NCI-H1694 (cell line): ENCODE measurements at places on chromosomes 11 and 22.

GRCh38 chr22:17964643-17965042, 59.7 kb downstream of the MICAL3 start:
- DNase-seq, result no peak

GRCh38 chr11:60954421-60954820, 2.4 kb upstream of the SLC15A3 start:
- no peak for DNase-seq

DNA sequence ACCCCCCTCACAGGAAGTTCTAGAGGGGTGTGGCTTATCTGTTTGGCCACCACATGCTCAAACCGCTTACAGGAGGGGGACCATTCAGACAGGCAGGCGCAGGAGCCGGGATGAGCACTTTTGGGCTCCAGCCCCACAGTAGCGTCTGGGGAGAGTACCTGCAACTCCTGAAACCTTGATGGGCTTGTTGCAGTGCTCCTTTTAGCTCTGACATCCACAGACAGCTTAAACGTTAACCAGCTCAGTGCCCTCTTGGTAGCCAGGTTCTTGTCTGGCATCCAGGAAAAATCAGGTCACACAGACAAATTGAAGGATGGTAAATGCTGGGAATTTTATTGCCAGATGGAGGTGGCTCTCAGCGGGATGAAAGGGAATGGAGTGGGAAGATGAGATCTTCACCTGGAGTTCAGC, 326.3 kb downstream of the ETS1 start:
- DNase-seq, result peak; percentile 20

DNA sequence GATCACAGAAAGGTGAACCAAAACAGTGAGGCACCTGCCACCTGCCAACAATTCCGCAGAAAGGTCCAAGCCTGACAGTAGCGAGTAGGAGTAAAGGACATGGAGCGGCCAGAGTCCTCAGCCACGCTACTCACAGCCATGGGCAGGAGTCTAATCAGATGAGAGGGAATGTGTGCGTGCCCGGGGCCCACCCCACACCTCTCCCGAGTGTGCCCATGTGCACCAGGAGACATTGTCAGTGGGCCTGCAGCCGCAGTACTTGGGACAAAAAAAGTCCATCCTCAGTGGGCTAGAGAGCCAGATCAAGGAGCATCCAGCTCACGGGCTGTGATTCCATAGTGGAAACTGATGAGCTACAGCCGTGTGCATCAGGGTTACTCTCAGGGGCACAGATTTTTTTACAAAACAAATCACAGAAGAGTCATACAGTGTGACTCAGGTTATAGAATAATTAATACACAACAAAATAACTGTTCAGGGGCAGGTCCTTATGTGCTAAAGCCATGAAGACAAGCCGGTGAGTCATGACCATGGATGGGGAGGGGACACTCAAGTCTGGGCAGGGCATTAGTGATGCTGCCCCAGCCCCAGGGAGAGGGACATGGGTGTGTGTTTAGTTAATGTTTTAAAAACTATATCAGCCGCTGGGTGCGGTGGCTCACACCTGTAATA, 12.0 kb downstream of the SART1 start:
- no peak for DNase-seq

GRCh38 chr22:33529424-33530113, 390.7 kb downstream of the LARGE1 start:
- DNase-seq, result no peak

GRCh38 chr11:117528097-117528721, 200.6 kb downstream of the CEP164 start:
- DNase-seq, result peak; percentile 53

GRCh38 chr11:114075891-114076441, 16.5 kb downstream of the ZBTB16 start:
- no peak for DNase-seq

DNA sequence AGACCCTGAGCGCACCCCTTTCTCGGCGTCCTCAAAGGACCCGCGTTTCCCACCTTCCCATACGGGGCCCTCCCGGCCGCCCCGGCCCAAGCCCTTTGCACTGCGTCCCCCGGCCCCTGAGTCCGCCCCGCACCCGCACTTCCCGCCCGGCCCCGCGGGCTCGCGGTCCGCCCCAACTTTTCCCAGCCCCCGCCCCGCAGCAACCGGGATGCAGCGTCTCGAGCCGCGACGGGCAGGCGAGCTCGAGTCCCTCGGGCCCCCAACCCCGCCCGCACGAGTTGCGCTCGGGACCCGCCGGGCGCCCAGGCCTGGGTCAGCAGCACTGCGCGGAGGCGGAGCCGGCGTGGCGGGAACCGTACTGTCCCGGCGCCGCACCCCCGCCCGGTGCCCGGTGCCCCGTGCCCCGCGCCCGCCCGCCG, 371 bp downstream of the SMCO4 start:
- DNase-seq, result no peak

DNA sequence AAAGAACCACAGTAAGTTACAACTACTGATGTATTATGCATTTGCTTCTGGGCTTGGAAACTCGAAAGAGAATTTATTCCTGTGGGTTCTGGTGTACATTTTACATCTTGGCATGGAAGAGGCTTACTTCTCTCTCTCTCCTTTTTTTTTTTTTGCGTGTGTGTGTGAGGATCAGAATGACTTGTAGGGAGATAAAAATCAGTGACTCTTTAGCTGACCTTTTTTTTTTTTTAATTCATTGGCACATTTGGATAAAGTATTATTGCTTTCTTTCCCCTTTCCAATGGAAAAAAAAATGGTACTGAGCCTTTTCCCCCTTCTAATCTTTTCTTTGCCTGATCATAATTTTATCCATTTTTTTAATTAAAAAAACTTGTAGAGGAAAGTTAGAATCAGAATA, 43.5 kb downstream of the EXT2 start:
- DNase-seq, result no peak

DNA sequence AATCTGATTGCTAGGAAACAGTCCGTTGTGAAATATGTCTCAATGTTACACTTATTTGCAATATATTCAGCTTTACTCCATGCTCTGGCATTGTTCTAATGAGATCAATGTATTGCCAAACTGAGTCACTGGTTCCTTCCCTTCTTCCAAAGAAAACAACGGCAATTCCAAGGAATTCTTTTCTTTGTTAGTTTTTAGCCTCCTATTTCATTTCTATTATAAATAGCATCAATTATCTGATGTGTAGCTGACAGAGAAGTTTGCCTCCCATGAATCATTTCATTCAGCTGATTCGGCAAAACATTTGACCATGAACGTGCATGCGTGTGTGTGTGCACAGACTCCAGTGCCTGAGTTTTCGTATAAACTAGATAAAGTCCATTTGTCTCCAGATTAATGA, 346.8 kb downstream of the ETS1 start:
- no peak for DNase-seq

DNA sequence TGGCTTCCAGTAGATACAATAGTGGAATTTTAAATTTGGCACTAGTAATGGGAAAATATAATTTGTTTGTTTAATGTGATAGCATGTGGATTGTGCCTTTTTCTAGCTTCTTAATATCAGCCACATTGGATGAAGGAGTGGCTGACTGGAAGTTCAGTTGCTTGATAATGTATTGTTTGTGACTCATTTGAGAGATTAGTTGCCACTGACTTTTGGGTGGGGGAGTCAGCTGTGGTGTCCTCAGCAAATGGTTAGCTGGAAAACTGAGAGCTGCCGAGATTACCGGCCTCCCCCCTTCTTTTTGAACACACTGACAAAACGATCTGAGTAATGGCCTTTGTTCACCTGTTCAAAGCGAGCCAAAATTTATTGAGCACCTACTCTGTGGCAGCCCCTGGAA, 5.5 kb downstream of the JAM3 start:
- DNase-seq, result no peak

DNA sequence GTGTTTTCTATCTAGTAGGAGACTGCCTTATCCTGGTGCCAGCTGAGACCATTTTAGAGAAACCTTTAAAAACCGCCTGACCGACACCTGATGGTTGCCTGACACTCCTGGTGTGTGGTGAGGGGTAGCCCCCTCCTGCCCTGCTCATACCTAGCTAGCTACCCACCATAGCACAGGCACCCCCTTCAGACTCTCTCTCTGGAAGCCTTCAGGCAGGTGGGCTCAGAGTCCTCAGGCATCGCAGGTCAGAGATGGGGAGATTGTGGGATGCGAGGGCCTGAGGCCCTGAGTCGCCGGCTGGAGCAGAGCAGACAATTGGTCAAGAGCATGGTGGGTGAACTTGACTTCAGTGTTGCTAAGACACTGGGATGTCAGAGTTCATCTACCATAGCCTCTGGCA, 424.6 kb downstream of the BRD1 start:
- DNase-seq, result no peak

DNA sequence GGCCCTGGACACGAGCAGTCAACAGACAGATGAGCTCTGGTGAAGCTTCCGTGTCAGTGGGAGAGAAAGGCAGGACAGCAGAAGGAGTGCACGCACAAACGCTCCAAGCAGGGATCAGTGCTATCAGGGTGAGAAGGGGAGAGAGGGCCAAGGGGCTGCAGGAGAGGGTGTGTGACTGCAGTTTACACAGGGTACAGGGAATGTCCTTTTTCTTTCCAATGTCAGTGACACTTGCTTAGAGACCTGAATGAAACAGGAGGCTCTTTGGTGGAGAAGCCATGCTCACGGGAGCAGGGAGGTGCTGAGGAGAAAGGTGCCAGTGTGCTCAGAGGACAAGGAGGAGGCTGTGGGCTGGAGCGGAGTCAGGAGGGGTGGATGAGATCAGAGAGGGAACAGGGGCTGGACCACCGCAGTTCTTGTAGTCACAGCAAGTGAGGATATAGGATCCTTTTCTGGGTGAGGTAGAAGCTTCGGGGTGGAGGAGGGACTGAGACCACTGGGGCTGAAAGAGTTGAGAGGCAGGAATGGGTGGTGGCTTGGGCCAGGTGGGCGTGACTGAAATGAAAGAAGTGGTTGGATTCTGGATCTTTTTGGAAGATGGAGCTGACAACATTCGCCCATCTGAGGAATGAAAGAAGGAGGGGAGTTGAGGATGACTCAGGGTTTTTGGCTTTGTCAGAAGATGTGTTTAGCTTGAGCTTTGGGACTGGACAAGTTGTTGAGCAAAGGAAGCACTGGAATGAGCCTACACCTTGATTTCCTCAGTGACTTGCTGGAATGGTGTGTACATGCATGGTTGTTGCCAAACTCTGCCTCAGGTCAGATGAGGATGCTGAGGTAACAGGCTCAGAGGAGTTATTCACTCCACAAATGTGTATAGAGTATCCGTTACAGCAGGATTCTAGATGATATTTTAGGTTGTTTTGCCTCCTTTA, 87.9 kb downstream of the ADAMTS15 start:
- no peak for DNase-seq

- DNase-seq, result no peak
Measured at GRCh38 chr22:27407369-27407985, 394.1 kb downstream of the MN1 start.

DNA sequence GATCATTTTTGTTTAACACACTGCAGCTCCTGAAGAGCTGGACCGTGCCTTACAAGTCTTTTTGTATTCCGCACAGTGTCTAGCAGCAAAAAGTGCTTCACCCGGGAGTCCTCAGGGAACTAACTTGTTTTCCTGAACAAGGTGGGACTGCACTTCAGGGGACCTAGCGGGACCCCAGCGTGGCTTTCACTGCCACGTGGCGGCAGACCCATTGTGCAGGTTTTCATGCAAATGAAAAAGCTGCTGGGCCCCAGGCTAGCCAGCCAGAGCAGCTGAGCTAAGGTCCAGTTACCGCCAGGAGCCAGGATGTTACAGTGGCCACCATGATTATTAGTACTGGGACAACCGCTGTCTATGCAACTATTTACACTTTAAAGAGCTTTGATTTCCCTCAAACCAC, 90.6 kb downstream of the FAR1 start:
- no peak for DNase-seq

DNA sequence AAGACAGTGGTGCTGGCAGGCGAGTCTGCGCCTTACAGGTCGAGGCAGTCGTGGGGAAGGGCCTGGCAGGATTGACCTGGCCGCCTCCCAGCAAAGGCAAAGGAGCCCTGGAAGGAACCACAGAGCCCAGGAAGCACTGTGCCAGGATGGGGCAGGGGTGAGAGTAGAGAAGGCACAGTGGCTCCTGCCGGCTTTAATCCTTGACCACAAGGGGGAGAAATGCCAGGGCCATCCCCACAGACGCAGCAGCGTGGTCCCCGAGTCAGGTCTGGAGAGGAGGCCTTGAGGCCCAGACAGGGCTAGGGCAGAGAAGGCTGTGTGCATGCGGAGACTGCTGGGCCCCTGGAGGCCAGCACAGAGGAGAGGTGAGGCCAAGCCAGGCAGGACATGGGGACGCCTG, 9.9 kb upstream of the NDUFS8 start:
- no peak for DNase-seq

DNA sequence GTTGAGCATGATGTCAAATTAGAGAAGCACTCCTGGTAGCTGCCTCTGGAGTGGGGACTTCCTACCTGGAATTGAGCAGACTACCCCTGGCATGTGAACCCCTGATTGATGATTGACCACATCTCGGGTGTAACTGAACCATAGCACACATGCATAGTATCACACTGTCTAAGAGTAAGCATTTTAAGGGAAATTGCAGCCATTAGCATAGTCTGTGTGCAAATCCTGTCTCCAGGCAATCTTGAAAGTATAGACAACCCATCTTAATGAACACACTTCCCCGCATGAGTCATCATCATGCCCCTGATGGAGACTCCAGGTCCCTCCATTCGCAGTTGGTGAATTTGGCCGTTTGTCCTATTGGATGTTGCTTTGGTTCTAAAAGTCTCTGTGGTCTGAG, 131.3 kb downstream of the C11orf91 start:
- no peak for DNase-seq

DNA sequence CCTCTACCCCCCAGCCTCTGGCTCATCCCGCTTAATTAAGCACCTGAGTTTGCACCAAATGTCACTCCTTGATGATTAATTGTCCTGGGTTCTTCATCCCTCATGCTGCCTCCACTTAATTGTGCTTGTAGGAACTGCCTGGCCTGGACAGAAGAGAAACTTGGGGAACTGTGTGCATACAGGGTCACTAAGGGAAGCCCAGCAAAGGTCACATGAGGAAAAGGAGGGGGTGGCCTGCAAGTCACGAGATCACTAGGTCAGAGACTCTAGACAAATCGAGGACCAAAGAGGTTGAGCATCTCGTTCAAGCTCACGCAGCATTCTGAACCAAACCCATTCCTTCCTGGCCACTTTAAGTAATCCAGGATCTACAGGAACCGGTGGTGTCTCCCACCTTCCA, 75.8 kb downstream of the PDE2A start:
- DNase-seq, result no peak

- no peak for DNase-seq
Measured at GRCh38 chr11:70721006-70721405, 322.7 kb downstream of the CTTN start.

DNA sequence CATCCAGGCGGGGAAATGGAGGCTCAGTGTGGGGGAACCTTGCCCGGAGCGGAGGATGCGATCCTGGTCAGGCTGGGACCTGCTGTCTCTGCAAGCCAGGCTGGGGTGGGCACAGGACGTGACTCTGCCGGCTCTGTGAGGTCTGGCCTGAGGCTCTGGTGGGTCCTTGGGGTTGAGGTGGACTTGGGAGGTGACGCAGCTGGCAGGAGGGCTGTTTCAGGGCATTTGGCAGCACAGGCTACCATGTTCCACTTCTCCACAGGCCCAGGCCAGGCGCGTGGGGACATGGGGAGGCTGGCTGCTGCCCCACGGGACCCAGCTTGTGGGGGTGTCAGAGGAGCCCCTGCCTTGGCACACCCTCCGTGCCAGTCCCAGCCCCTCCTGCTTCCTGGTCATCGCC, 1199.7 kb downstream of the BRD1 start:
- DNase-seq, result no peak
